ENCODE measurements at places on chromosomes 3 and 15. TPM values are rescaled to one million over a fixed set of nuclear protein-coding genes. Genes with fewer than 3 reads are reported as not detected.

The COL6A5 gene
- not detected for total RNA-seq

The SIDT1 gene
- not detected for total RNA-seq

The FETUB gene
- not detected for total RNA-seq

The GRAMD1C gene
- 2.2 TPM for total RNA-seq

The STRC gene
- 0.32 TPM for total RNA-seq

The BBX gene
- total RNA-seq: 64.3 TPM

The RFX7 gene
- total RNA-seq: 9.1 TPM

The PPP2R3A gene
- 32.2 TPM for total RNA-seq

The C3orf52 gene
- 5.1 TPM for total RNA-seq

The RBPMS2 gene
- total RNA-seq: 0.97 TPM

The GPR176 gene
- 140 TPM for total RNA-seq

The C2CD4A gene
- 0.26 TPM for total RNA-seq

The MEX3B gene
- total RNA-seq: 3.1 TPM

The GRIP2 gene
- 1.6 TPM for total RNA-seq

The CYP8B1 gene
- not detected for total RNA-seq

The INSYN1 gene
- 4.3 TPM for total RNA-seq

The PLSCR2 gene
- not detected for total RNA-seq

The GPR15 gene
- not detected for total RNA-seq

The CYP1A2 gene
- total RNA-seq: not detected

The SOX14 gene
- total RNA-seq: not detected

The NEK10 gene
- 50.3 TPM for total RNA-seq

The TNIK gene
- 4.8 TPM for total RNA-seq

The SERINC4 gene
- not detected for total RNA-seq
